Myometrial cell (primary cell): ENCODE measurements at places on chromosomes 13 and 19. TPM values are rescaled to one million over a fixed set of nuclear protein-coding genes. Genes with fewer than 3 reads are reported as not detected.

ZNF57 gene
- total RNA-seq = 0.58 and 2.7 TPM in 2 replicates

CPB2 gene
- total RNA-seq = not detected in 2 replicates

PSG2 gene
- total RNA-seq = 0.29 TPM in 1 of 2 replicates, not detected in the other

HOOK2 gene
- total RNA-seq = 5.8 and 11.9 TPM in 2 replicates

ELANE gene
- total RNA-seq = not detected in 2 replicates

UBE2L5 gene
- total RNA-seq = not detected in 2 replicates

TMEM161A gene
- 34.3 and 35.4 TPM in 2 replicates for total RNA-seq

PPM1N gene
- total RNA-seq = 0.58 and 5.1 TPM in 2 replicates

ARL11 gene
- not detected in 2 replicates for total RNA-seq

BCL3 gene
- 36.3 and 44.4 TPM in 2 replicates for total RNA-seq

PGLYRP2 gene
- total RNA-seq = not detected in 2 replicates

RAB3A gene
- total RNA-seq = 0.18 and 1.4 TPM in 2 replicates

ARID3A gene
- 11.7 and 15.3 TPM in 2 replicates for total RNA-seq

DMKN gene
- total RNA-seq = 11.0 and 12.1 TPM in 2 replicates

LRRC63 gene
- not detected in 2 replicates for total RNA-seq

PODNL1 gene
- 0.29 and 8.9 TPM in 2 replicates for total RNA-seq

OR7C1 gene
- not detected in 2 replicates for total RNA-seq

ZNF77 gene
- 2.0 and 3.5 TPM in 2 replicates for total RNA-seq

GTF3A gene
- total RNA-seq = 184 and 243 TPM in 2 replicates

TNNT1 gene
- total RNA-seq = 6.2 and 6.3 TPM in 2 replicates

ZNF823 gene
- 2.3 and 5.8 TPM in 2 replicates for total RNA-seq

ZNF254 gene
- 1.7 and 3.4 TPM in 2 replicates for total RNA-seq

ZNF177 gene
- 0.29 and 0.71 TPM in 2 replicates for total RNA-seq

URAD gene
- not detected in 2 replicates for total RNA-seq

C19orf85 gene
- 0.29 TPM in 1 of 2 replicates, not detected in the other for total RNA-seq

MICU2 gene
- total RNA-seq = 51.7 and 80.7 TPM in 2 replicates

NUMBL gene
- 28.8 and 51.6 TPM in 2 replicates for total RNA-seq

SYT3 gene
- 0.35 TPM in 1 of 2 replicates, not detected in the other for total RNA-seq

KCNK6 gene
- 3.2 and 3.7 TPM in 2 replicates for total RNA-seq

ZNF562 gene
- 7.2 and 14.7 TPM in 2 replicates for total RNA-seq

BRME1 gene
- total RNA-seq = under 0.01 TPM in 1 of 2 replicates, not detected in the other

SPTBN4 gene
- 0.18 and 2.6 TPM in 2 replicates for total RNA-seq

ARHGAP45 gene
- 3.5 and 8.5 TPM in 2 replicates for total RNA-seq

NOTCH3 gene
- total RNA-seq = 10.7 and 12.2 TPM in 2 replicates

JSRP1 gene
- total RNA-seq = not detected in 2 replicates
